ENCODE measurements at places on chromosomes 1 and 21.

DNA sequence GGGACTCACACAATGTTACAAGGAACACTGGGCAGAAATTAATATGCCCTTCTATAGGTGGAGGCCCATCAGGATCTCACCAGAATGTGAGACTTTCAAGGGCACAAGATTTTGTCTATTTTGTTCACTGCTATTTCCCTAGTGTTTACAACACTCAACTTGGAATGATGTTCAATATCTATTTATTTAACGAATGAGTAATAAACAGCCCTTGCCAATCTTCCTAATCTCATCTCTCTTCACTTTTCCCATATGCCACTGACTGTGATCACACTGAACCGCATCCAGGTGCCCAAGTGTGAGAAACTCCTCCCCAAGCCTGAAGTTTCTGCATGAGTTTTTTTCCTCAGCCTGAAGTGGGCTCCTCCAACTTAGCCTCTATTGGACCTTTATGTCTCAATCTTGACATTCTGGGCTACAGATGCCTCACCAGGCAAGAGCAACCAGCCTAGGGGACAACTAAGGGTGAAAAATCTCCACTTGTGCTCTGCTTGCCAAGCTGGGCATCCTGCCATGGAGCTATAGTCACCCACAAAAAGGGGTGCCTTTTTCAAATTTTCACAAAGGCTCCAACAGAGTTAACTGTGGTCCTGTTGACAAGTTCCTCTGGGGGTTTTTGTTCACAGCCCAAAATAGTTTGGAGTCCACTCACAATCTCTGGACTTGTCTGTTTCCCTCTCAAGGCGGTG, 105.6 kb downstream of the PLPP3 start:
- no peak for DNase-seq

- no peak for DNase-seq
Observed at GRCh38 chr1:106063510-106063909, 993.0 kb upstream of the PRMT6 start.

DNA sequence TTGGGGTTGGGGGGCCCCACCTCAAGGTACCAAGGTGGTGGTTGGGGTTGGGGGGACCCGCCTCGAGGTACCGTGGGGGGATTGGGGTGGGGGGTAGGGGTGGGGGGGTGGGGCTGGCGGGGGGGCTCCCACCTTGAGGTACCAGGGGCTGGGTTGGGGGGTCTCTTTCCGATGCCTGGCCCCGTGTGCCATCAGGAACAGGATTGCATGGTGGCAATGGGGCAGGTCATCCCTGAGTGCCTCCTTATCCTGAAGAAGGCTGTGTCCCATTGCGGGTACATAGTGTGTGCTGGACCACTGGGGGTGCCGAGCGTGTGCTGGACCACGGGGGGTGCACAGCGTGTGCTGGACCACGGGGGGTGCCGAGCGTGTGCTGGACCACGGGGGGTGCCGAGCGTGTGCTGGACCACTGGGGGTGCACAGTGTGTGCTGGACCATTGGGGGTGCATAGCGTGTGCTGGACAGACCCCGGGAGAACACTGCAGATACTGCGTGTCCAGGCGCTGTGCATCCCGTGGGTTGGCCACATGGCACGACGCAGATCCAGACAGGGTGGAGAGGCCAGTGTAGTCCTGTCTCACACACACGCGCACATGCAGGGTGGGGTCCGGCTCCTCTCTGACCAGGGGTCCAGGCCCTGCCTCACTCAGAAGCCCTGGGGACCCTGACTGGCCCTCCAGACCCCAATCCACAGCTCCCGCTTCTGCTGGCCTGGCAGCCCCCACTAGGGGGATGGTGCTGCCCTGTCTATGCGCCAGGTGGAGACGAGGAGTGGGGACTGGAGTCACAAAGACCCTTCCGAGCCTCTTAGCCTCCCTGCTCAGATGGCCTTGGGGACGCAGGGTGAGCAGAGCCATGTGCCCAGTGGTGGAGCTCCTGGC, 4.2 kb downstream of the SCNN1D start:
- DNase-seq, result no peak

DNA sequence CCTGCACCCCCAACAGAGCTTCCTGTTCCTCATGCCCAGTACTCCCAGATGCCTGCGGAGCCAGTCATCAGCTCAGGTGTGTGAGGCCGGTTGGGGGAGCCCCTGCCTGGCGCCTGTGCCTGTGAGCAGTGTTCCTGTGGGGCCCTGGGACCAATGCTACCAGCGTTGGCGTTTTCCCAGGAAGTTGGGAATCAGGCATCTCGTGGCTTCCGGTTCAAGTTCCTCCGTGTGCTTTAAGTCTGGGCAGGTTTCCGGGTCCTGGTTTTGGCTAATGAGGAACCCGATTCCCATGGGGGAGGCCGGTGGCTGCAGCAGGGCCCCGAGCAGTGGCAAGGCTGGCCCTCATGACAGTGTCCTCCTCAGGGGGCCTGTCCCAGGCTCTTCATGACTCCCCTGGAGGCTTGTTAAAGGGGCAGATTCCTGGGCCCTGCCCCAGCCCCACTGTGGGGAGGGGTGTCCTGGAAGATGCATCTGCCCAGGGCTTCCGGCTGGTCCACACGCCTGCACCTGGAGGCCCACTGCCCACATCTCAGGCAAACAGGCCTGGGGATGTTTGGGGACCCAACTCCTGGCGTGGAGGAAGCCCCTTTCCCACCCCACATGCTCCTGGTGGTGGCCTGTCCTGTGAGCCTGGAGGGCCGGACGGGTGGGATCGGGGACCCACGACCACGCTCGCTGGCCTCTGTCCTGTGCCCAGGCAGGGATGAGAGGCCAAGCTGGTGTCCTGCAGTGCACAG, 26.2 kb downstream of the TP73 start:
- no peak for DNase-seq

DNA sequence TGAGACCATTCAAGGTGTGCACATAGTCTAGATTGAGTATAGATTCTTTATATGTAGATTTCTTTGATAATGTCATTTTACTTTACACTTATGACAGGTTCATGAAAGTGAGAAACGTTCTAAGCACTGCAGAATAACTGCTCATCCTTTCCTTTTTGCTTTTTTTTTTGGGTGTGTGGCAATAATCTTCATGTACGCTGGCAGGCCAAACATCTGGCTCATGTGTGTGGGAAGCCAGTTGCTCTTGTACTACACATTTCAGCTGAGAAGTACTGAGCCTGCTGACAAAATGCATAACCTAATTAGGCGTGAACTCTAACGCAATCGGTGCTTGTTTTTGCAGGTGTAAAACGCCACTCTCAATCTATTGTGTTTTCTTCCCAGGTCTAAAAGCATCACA, 350.8 kb upstream of the KAZN start:
- no peak for DNase-seq

DNA sequence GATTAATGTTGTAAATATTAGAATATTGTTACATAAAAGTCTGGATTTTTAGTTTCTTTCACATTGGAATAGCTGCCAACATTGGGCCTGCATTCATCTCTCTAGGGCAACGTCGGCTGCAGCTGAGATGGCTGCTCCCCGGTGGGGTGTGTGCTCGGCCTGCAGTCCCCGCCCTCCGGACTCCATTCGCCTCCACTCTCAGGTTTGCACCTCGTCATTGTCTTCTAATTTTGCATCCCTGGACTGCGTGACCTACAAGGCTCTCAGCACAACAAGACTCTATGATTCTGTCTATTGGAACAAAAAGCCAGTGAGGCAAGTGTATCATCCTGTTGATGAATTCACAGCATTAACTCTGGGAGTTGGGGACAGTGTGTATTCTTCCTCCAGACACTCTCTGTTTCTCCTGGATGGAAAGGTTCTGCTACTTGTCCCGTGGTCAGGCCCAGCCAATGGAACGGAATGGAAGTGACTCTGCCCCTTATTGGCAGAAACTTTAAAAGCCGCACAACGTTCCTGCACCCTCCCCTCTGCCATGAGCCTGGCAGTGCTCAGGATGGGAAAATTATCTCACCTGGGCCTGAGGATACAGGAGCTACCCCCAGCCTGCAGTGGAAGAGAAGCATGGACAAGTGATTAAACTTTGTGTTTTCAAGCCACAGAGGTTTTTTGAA, 105.0 kb upstream of the SAMD11 start:
- DNase-seq, result no peak

Data from liver (tissue), 10 donors.